ENCODE measurements at places on chromosomes 13 and 19.

DNA sequence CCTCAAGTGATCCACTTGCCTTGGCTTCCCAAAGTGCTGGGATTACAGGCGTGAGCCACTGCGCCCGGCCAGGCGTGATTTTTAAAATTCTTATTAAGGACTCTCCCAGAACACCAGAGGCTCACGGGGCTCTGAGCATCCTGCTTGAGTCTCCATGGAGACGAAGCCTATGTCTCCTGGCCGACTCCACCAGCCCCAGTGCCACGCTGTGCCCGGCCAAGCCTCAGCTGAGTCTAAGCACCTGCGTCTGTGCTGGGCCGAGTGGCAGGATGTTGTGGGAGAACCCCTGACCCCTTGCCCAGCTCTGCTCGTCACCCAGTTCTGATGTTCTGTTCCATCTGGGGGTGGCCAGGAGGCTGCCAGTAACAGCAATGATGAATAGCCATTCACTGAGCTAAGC lies 3.9 kb upstream of the CELF5 start:
- DNase-seq: no peak

- no peak for DNase-seq
Measured at GRCh38 chr13:67935626-67936025, 705.5 kb upstream of the PCDH9 start.

DNA sequence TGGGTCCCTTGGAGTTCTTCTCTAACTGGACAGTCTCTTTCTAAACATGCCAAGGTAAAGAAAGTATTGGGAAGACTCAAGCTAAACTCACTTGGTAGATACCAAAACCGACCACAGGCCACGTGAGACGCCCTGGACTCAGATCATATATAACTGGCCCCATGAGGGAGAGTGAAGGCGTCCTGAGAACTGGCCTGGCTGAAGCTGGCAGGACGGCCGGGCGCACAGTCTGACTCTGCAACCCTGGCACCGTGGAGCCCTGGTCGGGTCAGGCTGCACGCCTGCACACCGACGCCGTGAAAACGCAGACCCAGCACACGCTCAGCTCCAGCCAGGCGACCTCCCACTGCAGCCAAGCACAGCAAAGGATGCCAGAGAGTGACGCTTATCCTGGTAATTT lies 122.5 kb upstream of the SPACA7 start:
- DNase-seq: peak; percentile 19

DNA sequence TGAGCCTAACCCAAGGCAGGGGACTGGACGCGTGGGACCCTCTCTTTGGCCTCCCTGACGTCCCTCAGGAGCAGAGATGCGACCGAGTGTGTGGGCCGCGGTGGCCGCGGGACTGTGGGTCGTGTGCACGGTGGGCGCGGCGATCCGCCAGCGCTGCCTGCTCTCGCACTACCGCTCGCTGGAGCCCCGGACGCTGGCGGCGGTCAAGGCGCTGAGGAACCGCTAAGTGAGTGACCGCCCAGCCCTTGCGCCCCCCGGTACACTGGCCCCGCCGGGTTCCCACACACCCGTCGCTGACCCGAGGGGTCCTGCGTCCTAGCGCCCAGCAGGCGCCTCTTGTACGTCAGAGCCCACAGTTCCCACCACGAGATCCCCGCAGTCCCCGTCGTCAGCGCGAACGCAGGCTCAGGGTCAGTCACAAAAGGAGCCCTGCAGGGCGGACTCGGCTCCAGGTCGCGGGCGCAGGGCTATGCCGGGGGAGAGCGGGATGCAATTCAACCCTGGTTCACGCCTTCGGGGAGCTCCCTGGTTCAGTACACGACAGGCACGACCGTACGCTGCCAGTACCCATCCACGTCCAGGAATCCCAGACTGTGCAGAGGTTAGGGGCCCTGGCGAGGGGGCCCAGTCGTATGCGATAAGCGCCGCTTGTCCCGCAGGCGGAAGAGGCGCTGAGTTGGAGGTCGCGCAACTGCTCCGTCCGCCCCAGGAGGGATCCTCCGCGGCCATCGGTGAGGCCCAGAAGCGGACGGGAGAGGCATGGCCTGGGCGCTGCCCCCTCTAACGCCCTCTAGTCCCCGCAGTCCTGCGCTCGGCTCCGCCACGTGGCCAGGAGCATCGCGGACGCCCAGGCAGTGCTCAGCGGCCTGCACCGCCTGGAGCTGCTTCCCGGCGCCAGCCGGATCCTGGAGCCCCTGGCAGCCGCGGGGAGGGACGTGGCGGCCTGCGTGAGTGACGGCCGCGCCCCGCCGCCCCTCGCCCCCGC lies 3.6 kb upstream of the IFNL2 start:
- DNase-seq: no peak

DNA sequence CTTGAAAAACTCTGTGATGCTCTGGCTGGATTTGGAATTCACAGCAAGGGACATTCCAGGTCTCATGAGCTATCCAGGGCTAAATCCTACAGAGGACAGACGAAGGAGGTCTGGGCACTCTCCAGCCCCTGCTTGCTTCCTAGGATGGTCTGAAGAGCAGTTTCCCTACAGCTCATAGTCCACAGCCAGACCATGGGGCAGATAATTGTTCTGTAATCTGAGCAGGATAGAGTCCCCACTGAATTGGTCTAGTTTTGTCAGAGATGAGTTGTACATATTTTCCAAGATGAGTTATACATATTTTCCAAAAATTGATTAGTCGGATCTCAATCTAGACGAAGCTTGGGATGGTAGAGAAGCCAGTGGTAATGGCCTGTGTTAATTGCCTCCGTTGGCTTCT lies 75.6 kb downstream of the C13orf42 start:
- no peak for DNase-seq

GRCh38 chr19:7908078-7908699 lies 4.5 kb downstream of the MAP2K7 start:
- no peak for DNase-seq

DNA sequence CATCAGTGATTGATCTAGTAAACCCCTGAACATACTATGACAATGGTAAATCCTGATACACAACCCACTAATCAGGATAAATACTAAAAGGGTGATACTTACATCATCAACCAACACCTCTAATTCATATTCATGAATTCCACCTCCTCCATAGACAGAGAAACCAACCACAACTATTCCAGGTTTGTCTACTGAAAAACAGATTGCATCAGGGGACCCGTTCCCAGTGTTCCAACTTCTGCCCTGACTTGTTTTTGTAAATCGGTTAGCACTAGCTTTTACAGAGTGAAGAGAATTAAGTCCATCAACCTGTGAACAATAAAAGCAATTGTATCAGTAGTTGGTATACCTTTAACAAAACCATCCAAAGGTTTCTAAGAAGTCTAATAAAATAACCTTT lies 149.2 kb downstream of the MYCBP2 start:
- DNase-seq: no peak

All from liver (tissue), 10 donors.